ENCODE measurements at places on chromosomes 1 and 21.

GRCh38 chr1:2133039-2133878 lies 61.3 kb downstream of the FAAP20 start:
- H3K4me1 ChIP-seq: no peaks in the 10 kb centered on the region
- H3K27ac ChIP-seq: peak overlapping the region; percentile 89
- DNase-seq: peak; percentile 100
- no peaks in the 10 kb centered on the region for H3K27me3 ChIP-seq
- H3K36me3 ChIP-seq: no peaks in the 10 kb centered on the region
- peak overlapping the region; percentile 18 for H3K4me3 ChIP-seq

GRCh38 chr1:27368869-27369582 lies 2.3 kb upstream of the MAP3K6 start:
- no peak overlapping the region for H3K4me3 ChIP-seq
- H3K36me3 ChIP-seq: peaks cover 5% of the 10 kb centered on the region
- H3K27me3 ChIP-seq: no peaks in the 10 kb centered on the region
- DNase-seq: no peak
- peaks cover 28% of the 10 kb centered on the region for H3K4me1 ChIP-seq

DNA sequence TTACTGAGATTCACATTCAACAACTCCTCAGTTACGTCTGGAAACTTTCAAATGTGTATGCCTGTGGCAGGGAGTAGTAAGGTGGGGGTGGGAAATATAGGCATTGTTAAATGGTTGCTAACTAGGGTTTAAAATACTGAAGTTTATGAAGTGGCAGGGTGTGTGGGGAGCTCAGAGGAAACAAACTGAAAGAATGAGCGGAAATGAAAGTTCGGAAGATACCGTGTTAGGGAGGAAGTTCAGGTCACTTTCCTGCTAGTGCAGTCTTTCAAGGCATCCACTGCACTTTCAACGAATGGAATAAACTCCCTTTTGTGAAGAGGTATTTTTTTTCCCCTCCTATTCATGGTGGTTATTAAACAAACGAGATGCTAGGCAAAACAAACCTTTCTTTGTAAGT lies 19.7 kb downstream of the SYNJ1 start:
- H3K4me1 ChIP-seq: no peaks in the 10 kb centered on the region
- DNase-seq: no peak

- no peaks in the 10 kb centered on the region for H3K36me3 ChIP-seq
- no peak overlapping the region for H3K4me3 ChIP-seq
- no peak overlapping the region for H3K27ac ChIP-seq
- no peaks in the 10 kb centered on the region for H3K27me3 ChIP-seq
- H3K4me1 ChIP-seq: no peaks in the 10 kb centered on the region
- no peak for DNase-seq
Measured at GRCh38 chr1:44086692-44087474, 31.7 kb upstream of the KLF17 start.

DNA sequence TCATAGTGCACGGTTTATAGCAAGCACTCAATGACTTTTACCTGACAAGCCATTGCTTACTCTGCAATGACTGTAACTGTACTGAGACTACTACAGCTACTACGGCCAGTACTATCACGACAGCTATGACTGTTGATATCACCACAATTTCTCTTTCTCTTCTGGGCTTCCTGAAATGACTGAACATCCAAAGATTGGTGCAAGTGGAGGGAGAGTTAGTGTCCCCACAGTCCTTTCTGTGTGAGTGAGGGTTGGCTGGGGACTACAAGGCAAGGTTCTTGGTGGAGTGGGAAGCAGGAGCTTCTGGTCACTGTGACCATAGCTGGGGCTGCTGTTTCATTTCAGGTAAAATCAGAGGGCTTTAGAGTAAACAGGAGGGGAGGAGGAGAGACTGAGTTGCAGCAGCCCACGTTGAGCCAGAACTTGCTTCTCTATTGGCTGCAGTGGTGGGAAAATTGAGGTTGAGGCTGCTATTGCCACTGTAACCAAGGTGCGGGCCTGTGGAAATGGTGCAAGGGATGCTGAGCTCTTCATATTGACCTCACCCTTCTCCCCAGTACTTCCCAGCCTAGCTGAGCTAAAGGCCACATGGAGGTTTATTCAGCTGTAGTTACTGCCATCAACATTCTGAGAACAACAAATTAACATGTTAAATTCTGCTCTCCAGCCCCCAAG lies 14.1 kb upstream of the IL10 start:
- H3K36me3 ChIP-seq: no peaks in the 10 kb centered on the region
- DNase-seq: no peak
- H3K4me1 ChIP-seq: no peaks in the 10 kb centered on the region
- H3K27me3 ChIP-seq: no peaks in the 10 kb centered on the region

DNA sequence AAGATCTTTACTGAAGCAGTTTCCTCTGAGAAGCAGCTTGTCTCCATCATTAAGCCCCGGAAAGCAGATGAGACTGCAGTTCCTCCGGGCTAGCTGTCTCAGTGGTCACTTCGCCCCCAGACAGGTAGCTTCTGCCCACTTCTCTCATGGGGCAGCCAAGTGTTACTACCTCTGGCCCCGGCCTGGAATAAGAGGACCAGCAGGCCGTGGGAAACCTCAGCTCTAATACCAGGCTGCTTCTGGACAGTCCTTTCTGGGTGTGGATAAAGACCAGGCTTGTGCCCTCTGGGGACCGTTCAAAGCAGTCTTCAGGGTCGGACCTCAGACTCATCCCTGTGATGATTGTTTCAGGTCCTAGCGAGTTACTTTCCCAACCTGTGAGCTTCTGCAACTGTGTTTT lies 54.8 kb downstream of the RUNX3 start:
- no peaks in the 10 kb centered on the region for H3K27me3 ChIP-seq
- H3K36me3 ChIP-seq: no peaks in the 10 kb centered on the region
- H3K4me1 ChIP-seq: no peaks in the 10 kb centered on the region

DNA sequence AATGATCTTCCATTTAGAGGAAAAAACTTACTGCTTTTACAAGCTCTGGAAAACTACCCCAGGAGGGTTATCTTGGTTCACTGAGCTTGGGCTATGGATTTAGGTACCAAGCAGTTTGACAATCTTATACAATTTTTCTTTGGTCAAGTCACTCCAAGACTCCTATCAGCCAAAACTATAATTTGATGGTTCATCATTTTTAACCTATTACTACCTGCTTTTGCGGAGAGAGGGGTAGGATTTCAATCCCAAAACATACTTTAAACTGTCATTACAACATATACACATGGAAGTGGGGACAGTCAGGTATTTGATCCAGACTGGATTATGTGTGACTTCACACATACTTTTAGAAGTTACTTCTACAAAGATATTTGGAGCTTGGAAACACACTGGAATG lies 71.8 kb downstream of the RUNX1 start:
- no peaks in the 10 kb centered on the region for H3K27me3 ChIP-seq
- no peak for DNase-seq
- no peak overlapping the region for H3K4me3 ChIP-seq
- H3K36me3 ChIP-seq: no peaks in the 10 kb centered on the region
- no peaks in the 10 kb centered on the region for H3K4me1 ChIP-seq
- no peak overlapping the region for H3K27ac ChIP-seq

DNA sequence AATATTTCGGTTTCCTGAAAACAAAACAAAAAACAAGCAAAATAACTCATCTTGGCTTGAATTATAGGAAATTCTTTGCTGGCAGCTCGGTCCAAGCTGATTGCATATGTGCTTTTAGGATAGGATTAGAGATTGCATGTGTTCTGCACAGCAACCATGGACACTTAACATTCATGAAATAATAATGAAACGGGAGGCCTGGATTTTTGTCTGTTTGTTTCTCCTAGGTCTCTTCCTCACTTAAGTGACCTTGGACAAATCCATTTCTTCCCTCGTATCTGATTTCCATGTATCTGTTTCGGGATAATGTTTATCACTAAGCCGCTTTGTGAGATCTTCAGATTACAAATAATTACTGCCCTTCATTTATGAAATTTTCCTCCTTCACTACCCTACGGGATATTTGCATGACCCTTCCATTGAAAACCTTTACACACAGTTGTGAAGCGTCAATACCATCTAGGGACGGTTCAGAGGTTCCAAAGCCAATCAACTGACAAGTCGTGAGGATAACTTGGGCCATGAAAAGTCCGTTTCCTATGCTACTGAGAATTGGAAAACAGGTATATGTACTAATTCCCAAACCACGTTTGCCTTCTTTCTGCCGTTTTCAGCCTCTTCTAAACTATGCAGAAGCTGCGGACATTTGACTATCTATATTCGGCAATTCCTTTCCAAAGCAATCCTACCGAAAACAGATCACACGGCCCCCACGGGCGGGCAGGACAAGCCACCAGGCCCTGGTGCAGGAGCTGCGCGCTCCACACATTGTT lies 1.3 kb upstream of the H3-3A start:
- H3K4me1 ChIP-seq: peaks cover 24% of the 10 kb centered on the region
- peak overlapping the region; percentile 60 for H3K4me3 ChIP-seq
- no peaks in the 10 kb centered on the region for H3K27me3 ChIP-seq
- DNase-seq: no peak
- H3K36me3 ChIP-seq: peaks cover 6% of the 10 kb centered on the region
- H3K27ac ChIP-seq: peak overlapping the region; percentile 99

DNA sequence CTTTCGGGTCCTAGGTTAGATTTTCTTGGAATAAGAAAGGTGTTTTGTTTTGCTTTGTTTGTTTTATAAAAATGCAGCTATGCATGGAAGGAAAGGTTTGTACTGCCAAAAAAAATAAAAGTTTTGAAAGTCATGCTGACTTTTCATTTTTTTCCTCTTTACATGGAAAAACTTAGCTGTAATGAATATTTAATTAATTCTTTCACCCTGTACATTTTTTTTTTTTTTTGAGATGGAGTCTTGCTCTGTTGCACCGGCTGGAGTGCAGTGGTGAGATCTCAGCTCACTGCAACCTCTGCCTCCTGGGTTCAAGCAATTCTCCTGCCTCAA lies 48.7 kb downstream of the NENF start:
- peaks cover 4% of the 10 kb centered on the region for H3K4me1 ChIP-seq
- H3K27me3 ChIP-seq: no peaks in the 10 kb centered on the region
- H3K4me3 ChIP-seq: no peak overlapping the region
- no peaks in the 10 kb centered on the region for H3K36me3 ChIP-seq

DNA sequence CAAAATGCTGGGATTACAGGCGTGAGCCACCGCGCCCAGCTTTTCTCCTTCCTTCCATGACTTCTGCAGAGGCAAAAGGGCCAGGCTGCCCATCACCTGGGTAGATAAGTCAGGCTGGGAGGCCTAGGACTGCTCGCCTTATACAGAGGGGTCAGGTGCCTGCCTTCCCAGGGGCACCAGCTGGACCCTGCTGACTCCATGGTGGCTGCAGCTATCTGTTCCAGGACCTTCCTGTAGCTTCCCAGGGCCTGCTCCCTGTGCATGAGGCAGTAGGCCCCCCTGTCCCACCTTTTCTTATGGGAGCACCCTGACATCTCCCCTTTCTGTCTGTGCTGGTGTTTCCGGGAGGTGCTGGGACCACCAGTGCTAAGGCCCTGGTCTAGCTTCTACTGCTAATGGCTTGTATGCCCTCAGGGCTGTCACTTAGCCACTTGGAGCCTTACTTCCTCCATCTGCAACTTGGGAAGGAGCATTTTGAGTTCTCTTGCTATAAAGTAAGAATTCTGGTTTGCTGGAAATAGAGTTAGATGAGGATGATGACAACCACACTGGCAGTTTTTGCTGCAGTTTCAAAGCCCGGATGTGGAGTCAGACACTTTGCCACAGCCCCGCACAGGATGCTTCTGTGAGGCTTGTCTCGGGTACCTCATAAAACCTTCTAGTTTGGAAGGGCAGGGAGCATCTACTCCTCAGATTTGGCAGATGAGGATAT lies 14.4 kb downstream of the SOX13 start:
- no peaks in the 10 kb centered on the region for H3K36me3 ChIP-seq
- no peaks in the 10 kb centered on the region for H3K27me3 ChIP-seq
- peaks cover 98% of the 10 kb centered on the region for H3K4me1 ChIP-seq
- H3K4me3 ChIP-seq: no peak overlapping the region

DNA sequence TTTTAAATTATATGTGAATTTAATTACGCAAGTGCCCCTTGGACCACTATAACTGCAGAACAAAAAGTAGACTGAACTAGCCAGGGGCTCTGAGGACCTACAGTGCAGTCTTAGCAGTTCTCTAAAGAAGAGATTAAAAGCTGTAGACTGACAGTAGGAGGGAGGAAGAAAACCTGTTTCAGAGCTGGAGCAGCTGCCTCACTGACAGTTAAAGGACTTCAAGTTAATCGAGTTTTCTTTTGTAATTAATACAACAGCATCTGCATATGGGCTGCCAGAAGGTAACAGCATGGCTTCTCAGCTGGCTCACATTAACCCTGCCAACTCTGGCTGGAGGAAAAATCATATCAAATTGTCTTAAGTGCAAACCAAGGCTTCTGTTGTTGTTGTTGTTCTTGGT lies 19.9 kb downstream of the DSTYK start:
- H3K27me3 ChIP-seq: no peaks in the 10 kb centered on the region
- DNase-seq: no peak
- H3K27ac ChIP-seq: no peak overlapping the region
- peaks cover 16% of the 10 kb centered on the region for H3K4me1 ChIP-seq
- no peak overlapping the region for H3K4me3 ChIP-seq

DNA sequence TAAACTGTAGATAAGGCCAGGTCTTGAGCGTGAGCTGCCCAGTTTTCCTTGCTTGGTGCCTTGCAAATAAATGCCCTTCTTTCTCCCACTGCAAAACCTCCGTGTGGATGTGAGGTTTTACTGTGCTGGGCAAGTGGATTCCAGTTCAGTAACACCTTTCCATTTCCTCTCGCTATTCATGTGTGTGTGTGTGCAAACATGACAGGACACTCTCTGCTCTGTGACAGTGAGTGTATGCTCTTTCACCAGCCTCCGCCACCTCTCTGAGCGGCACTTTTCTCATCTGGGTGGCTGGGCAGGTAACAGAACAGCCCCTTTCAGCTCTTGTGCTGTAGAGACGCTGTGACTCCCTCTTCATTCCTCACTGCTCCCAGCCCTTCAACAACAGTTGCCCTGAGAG lies 23.9 kb downstream of the CNIH3 start:
- no peaks in the 10 kb centered on the region for H3K4me1 ChIP-seq
- DNase-seq: no peak
- no peak overlapping the region for H3K27ac ChIP-seq
- no peak overlapping the region for H3K4me3 ChIP-seq

DNA sequence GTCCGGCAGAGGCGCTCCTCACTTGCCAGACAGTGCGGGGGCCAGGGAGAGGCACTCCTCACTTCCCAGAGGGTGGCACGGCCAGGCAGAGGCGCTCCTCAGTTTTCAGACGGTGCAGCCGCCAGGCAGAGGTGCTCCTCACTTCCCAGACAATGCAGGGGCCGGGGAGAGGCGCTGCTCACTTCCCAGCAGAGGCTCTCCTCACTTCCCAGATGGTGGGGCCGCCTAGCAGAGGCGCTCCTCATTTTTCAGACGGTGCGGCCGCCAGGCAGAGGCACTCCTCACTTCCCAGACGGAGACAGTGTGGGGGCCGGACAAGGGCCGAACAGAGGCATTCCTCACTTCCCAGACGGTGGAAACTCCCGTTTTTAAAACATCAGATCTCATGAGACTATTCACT lies 238.4 kb upstream of the CACYBP start:
- no peak overlapping the region for H3K27ac ChIP-seq
- no peak overlapping the region for H3K4me3 ChIP-seq
- no peak for DNase-seq
- H3K27me3 ChIP-seq: no peaks in the 10 kb centered on the region
- H3K36me3 ChIP-seq: no peaks in the 10 kb centered on the region
